ENCODE measurements at places on chromosomes 2 and 18. TPM values are rescaled to one million over a fixed set of nuclear protein-coding genes. Genes with fewer than 3 reads are reported as not detected.

The MC5R gene
- total RNA-seq: not detected

The NEU2 gene
- total RNA-seq: not detected

The ERICH2 gene
- total RNA-seq: 0.82 TPM

The IL36A gene
- total RNA-seq: not detected

The SERPINE2 gene
- total RNA-seq: 9.8 TPM

The SNORC gene
- 1.0 TPM for total RNA-seq

The SH3YL1 gene
- total RNA-seq: 9.8 TPM

The EN1 gene
- not detected for total RNA-seq

The AOX1 gene
- total RNA-seq: 3.6 TPM

The FLACC1 gene
- total RNA-seq: 11.8 TPM

The SUCLG1 gene
- total RNA-seq: 292 TPM

The DLX1 gene
- total RNA-seq: not detected

The NDC80 gene
- total RNA-seq: 0.55 TPM

DNA sequence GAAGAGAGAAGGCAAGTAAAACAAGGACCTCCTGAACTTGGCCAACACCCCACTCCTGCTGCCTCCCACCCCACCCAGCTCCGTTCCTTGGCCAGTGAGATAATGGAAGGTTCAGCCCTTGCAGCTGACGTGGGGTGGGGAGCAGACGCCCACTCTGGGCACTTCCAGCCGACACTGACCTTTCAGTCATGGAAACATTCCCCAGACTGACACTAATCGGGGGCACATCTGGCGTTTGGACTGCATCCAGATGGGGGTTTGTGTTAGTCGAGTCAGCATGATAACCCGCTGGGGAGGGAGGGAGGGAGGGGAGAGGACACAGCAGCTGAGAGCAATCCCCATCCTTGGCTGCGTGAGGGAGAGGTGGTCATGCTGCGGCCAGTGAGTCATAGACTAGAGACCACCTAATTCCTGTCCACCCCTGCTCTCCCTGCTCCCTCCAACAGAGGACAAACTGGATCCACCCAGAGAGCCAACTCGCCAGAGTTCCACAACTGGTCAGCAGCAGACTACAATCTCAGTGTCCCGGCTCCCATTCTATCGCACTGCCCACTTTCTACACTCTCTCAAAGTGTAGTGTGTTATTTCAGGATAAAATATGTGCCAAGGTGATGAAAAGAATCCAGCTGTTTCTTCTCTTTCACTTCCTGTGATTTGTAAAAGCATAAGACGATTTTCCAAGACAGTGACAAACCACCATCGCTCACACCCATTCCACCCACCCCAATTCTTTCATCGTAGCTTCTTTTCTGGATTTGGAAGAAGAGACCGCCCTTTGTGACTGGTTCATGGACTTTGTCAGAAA is 115.4 kb upstream of the PKDCC start:
- DNase-seq: peak; percentile 88

- DNase-seq: no peak
Observed at GRCh38 chr2:56647997-56648396, 464.2 kb downstream of the CCDC85A start.

DNA sequence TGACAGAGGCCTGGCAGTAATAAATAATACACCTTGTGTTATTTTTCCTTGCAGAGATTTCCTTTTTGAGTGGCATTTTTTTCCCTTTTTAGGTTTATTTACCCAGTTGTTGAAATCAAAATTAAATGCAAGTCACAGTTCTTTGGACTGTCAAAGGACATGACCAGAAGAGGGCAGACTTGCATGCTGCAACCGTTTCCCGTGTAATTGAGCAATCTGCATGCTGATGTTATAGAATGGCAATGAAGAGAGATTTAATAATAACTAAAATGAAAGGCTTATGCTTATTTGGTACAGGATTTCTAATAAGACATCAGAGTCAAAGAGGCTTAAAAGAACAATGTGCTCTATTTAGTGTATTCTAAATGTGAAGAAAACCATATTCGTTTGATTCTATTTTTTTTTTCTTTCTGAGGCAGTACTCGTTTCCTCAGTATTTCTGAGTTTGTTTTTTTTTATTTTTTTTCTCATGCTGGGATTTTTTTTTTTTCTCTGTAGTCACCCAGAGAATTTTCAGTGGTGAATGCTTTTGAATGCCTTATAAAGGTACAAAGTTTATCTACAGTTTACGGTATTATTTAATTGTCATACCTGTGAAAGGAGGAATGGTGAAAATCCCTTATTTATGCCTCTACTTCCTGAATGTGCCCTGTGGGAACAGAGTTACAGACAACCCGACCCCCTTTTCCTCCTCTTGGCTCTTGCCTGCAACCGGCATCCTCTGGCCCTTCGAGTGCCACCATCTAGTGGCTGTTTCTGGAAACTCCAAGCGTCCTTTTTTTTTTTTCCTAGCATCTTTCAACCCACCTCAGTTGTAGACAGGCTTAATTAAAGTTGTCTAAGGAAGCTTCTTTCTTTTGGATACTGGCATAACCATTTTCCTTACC is 368.5 kb downstream of the LRRTM1 start:
- peak; percentile 14 for DNase-seq

DNA sequence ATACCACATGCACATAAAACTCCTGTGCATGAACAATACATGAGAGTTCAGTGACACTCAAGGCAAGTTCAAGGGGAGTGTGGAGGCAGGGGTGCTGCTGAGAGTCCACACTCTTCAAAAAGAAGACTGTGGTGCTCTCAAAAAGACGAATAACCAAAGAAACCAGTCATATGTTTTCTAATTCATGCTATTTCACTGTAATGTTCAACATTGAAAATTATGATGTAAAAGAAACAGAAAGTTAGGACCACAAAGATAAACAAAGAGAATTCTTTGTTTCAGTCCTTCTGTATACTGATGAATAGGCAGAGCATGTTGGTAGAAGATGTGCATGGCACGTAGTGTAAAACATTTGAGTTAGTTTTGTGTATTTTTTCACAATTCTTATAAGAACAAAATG is 864.2 kb upstream of the LRATD1 start:
- no peak for DNase-seq

- DNase-seq: no peak
Observed at GRCh38 chr18:63342206-63342605, 22.6 kb upstream of the BCL2 start.

DNA sequence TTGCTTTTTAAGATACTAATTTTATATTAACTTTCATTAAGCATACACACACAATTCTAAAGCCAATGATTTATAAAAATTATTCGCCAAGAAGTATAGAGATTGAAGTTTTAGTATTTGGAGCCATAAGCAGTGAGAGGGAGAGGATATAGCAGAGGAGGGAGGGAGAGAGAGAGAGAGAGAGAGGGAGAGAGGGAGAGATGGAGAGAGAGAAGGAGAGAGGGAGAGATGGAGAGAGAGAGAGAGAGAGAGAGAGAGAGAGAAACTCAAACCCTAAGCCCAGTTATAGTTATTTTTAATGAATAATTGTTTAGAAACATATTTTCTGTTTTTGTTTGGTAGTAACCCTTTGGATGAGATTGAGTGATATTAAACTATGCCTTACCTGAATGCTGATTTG is 5.3 kb downstream of the TWIST2 start:
- DNase-seq: no peak

- DNase-seq: no peak
Observed at GRCh38 chr2:122315306-122315705, 559.9 kb downstream of the TSN start.

- no peak for DNase-seq
Observed at GRCh38 chr2:14480906-14481305, 151.6 kb upstream of the LRATD1 start.

- DNase-seq: peak; percentile 23
Observed at GRCh38 chr18:22466608-22467395, 49.1 kb upstream of the CTAGE1 start.

DNA sequence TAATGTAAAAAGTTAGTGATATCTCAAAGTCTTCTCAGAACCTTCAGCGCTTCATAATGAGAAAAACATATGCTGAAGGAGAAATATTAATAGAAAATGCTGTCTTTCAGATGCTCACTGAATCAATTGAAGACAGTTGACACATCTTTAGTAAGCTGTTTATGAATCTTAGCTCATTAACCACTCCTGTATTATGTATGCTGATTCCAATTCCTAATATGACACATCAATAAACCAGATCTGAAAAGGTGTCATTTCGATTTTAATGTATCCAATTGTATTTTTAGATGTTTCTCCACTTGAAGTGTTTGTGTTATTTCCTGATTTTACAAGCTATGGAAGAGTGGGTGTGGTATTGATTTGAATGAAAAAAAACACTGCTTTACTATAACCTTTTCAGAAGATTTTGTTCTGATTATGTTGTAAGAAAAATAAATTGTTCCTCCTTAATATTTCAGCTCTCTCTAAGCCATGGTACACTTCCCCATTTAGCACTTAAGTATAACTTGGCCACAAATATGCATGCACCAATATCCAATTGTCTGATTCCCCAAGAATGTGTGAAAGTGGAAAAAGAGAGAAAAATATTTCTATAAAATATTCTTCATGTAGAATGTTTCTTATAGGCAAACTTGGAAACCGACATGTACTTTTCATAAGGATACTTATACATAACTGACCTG is 569.8 kb downstream of the ARHGAP15 start:
- DNase-seq: no peak

DNA sequence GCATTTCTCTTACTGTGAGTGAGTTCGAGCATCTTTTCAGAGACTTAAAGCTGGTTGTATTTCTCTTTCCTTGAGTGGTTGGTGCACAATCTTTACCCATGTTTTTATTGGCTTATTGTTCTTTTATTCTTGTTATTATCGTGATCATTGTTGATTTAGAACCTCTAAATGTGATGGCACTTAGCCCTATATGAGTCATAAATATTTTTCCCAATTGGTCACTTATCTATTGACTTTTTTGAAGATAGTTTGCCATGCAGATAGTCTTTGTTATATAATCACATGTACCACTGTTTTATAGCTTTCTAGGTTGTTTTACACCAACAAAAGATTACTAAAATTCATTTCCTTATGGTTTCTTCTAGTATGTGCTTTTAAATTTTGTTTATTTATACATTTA is 141.6 kb upstream of the MSH6 start:
- no peak for DNase-seq

DNA sequence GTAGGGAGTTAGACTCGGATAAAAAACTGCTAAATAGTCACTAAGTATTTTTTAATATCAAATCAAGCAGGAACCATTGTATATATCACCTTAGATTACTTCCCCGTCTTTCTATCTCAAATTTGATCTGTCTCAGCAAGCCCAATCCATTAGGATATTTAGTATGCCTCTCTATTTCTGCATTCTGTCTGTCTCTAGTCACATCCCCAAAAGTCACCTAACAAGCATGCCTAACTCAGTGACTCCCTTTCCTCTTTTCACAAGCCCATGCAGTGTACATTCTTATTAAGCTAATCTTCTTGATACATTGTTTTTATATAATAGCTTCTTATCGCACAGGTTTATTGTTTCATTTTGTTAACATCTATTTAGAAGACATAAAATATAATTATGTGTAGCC is 57.8 kb downstream of the PDE1A start:
- DNase-seq: no peak

GRCh38 chr18:47191961-47192360 is 15.8 kb upstream of the IER3IP1 start:
- no peak for DNase-seq

- DNase-seq: no peak
Observed at GRCh38 chr2:177021706-177022343, 190.8 kb upstream of the HNRNPA3 start.

- DNase-seq: no peak
Observed at GRCh38 chr2:239022437-239023260, 174.8 kb downstream of the TWIST2 start.

DNA sequence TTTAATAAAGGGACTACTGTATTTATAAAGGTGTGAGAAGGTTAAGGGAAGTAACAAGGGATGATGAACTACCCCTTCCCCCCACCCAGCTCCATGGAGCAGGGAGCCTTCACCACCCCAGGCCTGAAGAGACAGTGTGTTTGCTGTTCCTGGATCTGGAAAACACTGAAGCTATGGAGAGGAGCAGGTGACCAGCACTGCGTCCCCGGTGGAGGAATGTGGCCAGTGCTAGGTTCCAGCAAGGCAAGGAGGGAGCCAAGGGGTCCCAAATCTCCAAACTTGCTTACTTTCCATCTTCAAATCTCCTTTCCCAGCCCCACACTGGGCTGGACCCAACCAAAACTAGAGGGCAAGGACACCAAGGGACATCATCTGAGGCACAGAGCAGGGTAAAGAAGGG is 128.7 kb upstream of the CD302 start:
- no peak for DNase-seq

- DNase-seq: no peak
Observed at GRCh38 chr2:144596073-144596871, 76.4 kb upstream of the ZEB2 start.

GRCh38 chr18:63819786-63820185 is 44.6 kb downstream of the SERPINB7 start:
- DNase-seq: no peak

DNA sequence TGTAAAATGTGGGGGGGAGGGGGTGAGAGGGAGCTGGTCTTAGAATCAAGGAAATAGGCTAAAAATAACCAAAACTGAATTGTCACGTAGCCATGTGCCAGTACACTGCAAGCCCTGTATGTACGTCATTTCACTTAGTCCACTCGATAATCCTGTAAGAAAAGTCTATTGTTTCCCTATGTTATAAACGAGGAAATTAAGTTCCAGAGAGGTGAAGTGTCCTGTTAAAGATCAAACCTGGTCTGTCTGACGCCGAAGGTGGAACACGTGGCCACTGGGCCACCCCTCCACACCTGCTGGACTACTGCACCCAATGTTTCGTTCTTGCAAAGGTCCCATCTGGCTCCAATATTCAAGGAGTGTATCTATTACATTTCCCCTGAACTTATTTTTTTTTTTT is 29.6 kb downstream of the TFCP2L1 start:
- DNase-seq: no peak

DNA sequence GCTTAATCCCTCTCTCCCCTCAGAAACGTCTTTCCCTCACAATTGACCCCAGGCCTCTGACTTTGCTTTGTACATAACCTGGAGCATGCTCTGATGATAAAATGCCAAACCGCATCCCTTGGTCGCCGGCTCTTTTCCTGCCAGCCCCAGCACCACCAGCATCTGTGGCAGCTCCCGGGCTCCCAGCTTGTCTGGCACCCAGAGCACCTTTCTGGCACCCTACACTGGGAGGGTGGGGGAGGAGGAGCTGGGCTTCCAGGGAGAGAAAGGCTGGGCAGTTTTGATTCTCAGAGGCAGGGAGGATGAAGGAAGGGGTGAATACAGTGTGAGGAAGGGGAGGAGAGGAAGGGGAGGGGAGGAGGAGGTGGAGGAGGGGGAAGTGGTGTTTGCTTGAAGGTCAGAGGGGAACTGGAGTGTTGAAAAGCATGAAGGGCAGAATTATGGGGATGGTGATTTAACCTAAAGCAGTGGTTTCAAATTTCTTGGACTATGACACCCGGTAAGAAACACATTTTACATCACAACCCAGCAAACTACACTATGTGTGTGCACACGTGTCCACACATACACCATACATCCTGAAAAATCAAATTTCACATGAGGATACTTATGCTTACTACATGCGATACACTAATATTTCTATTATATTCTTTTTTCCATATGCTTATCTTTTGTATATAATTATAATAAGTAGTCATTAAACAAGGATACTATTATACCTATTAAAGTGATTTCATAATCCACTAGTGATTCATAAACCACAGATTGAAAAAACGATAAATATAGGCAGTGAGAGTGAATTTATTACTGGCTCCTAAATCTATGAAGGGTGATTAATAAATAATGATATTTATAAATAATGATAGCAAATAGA is 30.0 kb upstream of the IGFBP2 start:
- no peak for DNase-seq
